Keratinocyte (primary cell): ENCODE measurements at places on chromosomes 12 and 14.

- DNase-seq = no peak
Measured at GRCh38 chr14:91068642-91069041, 8.2 kb upstream of the RPS6KA5 start.

GRCh38 chr14:79278798-79279644 lies 932.3 kb downstream of the DIO2 start:
- peak; percentile 28 for DNase-seq

DNA sequence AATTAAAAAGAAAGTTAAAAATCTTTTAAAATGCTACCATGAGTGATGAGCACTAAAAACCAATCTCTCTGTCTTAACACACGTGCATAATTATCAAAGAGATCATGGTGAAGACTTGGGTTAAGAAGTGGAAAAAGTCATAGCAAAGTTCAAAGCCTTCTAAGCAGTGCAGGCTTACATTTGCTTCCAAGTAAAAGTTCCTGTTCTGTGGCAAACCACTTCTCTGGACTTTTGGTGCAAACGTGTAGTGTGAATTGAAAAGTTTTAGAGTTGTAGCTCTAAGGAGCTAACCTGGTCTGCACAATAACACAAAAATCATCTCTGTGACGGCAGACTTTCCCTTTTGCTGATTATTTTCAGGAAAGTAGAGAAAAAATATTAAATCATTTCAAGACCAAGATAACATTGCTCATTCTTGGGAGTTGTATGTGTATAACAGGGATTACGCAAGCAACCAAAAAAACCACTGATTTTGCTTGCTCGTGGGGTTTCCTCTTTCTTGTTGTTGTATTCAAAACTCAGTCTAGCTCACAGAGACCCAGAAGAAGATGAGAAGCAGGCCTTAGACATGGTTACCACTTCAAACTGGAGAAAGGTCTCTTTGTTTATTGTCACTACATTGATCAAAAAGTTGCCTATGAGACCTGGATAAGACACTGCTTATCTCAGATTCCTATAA lies 2.3 kb upstream of the GLIPR1 start:
- DNase-seq = no peak

- no peak for DNase-seq
Measured at GRCh38 chr14:32474478-32475195, 145.5 kb downstream of the AKAP6 start.

DNA sequence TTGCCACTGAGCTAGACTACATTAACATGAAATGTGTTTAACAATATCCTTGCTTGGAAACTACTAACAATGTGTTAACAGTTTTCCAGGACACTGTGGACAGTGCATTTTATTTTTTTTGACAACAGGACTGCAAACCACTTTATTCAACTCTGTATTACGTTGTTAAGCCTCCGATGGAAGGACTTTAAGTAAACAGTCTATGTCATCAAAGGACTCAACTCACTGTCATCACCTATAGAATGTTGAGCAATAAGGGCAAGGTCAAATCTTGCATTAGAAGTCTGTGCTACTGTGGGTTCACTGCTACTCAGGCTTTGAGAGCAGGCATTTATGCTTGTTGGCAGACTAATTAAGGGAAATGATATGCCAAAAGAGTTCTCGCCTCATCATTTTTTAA lies 483.7 kb downstream of the FLRT2 start:
- no peak for DNase-seq

DNA sequence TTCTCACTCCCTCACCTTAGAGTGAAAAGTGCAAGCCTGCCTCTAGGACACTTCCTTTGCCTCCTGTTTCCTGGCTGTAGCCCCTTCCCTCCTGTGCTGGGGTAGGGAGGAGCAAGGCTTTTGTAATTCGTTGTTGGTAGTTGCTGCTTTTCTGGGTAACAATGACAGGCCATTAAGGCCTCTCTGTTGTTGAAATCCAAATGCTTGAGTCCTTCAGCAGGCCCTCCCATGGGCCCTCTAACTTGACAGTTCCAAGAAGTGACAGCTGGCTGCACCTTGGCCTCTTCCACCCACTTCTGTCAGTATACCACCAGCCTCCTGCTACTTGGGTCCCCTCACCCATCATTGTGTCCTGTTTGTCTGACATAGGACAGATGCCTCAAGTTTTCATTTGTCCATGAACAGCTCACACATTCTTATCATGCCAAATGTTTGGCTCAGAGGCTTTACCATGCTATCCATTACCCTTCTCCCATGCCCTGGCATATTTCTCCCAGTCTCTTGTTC lies 103.7 kb upstream of the PDE3A start:
- no peak for DNase-seq

DNA sequence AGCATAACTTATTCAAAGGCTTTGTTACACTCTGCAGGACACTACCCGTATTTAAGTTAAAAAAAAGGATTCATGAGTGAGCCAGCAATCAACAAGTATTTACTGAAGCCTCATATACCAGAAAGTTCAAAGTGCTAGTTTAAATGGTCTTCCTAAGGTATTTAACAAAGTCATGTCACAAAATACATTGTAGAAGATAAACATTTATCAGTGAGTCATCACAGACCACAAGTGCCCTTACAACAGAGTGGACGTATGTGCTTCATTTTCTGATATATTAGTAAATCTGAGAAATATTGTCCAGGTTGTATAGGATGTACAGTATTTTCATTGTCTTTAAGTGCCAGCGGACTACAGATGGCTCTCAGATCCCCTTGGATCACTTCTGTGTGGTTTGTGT lies 24.2 kb downstream of the FLRT2 start:
- no peak for DNase-seq

GRCh38 chr14:51202914-51203665 lies 37.0 kb upstream of the TMX1 start:
- no peak for DNase-seq

- DNase-seq = no peak
Measured at GRCh38 chr12:113846883-113847755, 119.0 kb downstream of the RBM19 start.

DNA sequence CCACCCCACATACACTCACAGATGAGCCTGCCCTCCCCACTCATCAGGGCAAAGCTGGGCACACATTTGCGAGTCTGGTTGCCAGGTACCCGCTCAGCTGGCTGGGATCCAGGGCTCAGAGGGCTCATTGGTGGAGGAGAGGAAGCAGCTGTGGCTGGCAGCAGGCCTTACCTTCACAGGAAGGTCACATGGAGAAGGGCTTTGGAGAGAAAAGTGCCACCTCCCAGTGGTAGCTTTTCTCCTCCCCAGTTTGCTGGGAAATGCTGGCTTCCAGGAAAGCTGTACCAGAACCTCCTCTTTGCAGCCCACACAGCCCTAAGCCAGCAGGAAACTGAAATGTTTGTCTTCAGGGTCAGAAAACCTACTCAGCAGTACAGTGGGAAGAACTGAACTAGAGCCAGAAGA lies 55.6 kb downstream of the LGMN start:
- DNase-seq = no peak

GRCh38 chr12:52681526-52682380 lies 1.5 kb upstream of the KRT1 start:
- DNase-seq = no peak

DNA sequence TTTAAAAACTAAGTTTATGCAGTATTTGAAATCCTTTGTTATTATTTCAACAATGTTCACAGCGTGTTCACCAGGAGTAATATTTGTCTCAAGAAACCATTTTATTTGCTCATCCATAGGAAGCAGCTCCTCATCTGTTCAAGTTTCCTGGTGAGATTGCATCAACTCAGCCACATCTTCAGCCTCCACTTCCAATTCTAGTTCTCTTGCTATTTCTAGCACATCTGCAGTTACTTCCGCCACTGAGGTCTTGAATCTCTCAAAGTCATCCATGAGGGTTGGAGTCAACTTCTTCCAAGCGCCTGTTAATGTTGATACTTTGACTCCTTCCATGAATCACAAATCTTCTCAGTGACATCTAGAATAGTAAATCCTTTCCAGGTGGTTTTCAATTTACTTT lies 18.0 kb downstream of the CLEC9A start:
- DNase-seq = no peak

GRCh38 chr14:24108336-24108874 lies 6.2 kb upstream of the DCAF11 start:
- no peak for DNase-seq

- DNase-seq = no peak
Measured at GRCh38 chr14:92287987-92288386, 35.0 kb upstream of the SLC24A4 start.

DNA sequence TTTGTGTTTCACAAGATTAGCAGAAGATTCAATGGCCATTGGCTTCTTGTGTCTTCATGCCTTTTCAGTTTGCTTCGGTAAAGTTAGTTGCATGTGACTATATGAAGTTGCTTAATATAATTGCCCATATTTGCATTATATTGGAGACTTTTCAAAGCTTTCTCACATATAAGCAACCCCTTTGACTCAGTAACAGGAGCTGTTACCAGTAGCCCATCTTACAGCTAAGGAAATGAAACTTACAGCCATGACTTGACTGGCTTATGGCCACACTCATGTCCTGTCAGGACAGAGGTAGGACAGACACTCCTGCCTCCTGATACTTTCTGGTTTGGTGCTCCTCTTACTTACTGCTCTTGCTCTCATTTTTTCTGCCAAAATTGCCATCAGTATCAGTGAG lies 1082.1 kb downstream of the BCL11B start:
- DNase-seq = no peak

- DNase-seq = no peak
Measured at GRCh38 chr12:30278401-30278800, 417.3 kb downstream of the IPO8 start.
